Effector memory CD8-positive, alpha-beta T cell (primary cell): ENCODE measurements at places on chromosomes 1 and 21.

DNA sequence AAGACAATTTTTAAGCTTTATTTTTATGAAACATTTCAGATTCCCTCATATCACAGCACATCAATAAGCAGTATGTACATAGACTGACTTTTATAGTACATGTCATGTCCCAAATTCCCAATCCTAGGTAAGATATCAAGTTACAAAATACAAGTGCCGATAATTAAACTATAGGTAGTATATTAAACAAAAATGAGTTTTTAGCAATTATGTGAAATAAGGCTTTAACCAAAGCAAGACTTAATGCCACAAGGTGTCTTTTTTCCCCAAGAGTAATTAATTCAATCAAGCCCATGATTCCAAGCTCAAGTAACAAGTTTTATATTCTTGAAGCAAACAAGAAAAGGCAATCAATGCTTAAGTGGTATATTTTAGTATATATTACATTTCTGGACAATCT, 4.9 kb downstream of the EXOC8 start:
- DNase-seq: no peak

DNA sequence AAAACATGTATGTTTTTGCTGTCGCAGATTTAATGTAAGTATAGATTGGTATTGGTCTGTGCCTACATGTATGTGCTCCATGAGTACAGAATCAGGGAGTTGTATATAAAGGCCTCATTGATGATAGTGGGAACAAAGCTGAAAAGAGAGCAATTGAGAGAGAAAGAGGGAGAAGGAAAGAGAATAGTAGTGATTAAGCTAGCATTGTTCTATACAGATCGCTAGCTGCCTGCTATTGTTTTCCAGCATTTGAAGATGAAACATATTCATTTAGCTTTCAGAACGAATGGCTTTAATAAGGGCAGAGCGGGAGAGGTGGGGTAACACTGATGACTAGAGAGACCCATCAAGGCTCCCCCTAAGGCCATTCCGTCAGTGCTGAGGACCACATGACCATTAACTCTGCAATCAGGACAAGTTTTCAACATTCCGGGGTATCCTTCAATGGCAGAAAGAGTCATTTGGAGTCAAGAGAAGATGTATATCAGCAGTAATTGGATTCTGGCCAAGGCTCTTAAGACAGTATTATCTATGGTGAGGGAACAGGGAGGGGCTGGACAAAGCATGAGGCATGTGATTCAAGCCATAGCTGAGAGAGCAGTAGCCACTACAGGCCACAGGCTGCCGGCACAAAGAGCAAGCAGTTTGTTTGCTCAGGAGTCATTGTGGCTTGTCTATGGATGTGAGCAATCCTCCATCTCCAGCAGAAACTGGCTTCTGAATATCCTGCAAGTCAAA, 176.5 kb downstream of the PBX1 start:
- no peak for DNase-seq

DNA sequence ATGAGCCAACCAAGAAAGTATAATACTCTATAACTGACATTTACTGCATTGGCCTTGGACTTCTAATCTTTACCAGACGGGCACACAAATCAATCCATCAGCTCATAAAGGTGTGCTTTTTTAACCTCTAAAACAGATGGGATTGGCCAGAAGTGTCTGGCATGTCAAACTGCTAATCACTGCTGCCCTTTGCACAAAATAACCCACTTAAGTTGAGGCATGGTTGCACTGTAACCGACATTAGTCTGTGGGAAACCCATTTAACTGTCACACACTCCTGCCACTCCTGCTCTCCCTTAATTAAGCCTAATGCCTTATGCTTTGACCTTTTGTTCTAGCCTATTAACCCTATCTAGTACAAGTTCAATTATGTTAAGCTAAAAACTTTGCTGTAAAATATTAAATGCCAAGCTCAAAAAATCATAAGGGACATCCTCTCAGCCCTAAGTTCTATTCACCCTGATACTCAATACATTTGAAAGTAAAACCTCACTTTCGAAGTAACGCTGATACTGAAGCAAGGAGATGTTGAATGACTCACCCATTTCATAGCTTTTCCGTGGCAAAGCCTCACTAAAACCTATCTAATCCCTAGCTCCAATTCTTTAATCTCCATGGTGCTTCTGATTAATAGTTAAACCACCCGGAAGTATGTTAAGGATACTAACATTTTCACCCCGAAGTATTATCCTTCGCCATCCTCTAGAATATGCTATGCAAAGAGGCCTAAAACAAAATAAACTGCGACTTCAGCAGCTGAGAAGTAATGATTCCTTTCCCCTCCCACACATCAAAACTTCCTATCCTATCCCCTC, 12.9 kb downstream of the NRIP1 start:
- DNase-seq: no peak

GRCh38 chr1:2459757-2460156, 16.3 kb upstream of the PLCH2 start:
- no peak for DNase-seq

- no peak for DNase-seq
Measured at GRCh38 chr1:91912266-91912665, 26.3 kb upstream of the TGFBR3 start.

DNA sequence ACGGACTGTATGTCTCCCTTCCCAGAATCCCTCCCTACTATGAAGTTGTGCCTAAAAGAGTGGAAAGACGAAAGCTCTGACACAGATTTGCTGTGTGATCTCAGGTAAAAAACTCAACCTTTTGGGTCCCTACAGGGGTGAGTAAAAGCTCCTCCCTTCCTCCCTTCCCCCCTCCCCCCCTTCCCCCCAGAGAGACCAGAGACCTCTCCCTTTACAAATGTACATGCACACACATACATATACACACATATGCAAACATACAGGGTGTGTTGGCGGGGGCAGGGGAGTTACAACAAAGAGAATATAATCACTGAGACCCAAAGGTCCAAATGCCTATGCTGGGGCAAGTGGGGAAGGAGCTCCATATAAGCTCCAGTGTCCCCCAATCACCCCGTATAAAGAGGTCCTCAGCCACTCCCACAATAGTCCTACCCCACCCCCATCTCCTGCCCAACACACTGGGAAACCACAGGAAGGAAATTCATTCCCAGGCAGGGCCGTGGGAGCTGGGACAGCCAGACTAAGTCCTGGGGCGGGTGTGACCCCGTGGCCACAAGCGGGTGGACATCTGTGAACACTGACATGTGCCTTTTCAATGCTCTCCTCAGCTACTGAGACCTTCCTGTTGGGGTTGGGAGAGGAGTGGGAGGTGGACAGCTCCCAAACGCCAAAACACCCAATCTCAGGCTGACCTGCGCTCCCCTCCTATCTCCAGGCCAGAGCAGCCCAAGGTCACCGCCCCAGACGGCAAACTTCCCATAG, 2.0 kb downstream of the MEF2D start:
- DNase-seq: no peak

DNA sequence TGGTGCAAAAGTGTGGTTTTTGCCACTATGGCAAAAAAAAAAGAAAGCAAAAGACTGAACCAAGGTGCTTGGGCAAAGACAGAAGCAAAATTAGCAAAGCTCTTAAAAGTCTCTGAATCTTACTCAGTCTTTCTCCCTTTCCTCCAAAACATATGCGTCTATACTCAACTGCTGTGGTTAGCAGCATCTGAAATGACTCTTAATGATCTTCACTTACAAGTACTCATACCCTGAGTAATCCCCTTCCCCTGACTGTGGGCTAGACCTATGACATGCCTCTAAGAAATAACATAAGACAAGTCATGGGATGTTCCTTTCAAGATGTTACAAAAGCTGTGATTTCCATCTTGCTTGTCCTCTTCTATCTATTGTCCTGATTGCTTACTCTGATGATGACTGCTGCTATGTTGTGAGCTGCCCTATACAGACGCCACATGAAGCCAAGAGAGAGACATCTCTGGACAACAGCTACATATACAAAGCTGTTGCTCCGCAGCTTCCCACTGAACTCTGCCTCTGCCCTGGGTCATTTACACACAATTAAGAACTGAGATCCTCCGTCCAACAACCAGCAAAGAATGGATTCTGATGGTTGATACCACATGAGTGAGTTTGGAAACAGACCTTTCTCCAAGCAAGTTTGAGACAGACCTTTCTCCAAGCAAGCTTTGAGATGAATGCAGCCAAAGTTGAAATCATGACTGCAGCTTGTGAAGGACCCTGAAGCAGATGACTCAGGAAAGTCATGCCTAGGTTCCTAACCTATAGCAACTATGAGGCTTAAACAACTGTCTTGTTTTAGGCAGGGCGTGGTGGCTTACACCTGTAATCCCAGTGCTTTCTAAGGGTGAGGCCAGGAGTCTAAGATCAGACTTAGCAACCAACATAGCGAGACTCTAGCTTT, 55.2 kb downstream of the PUM1 start:
- no peak for DNase-seq

DNA sequence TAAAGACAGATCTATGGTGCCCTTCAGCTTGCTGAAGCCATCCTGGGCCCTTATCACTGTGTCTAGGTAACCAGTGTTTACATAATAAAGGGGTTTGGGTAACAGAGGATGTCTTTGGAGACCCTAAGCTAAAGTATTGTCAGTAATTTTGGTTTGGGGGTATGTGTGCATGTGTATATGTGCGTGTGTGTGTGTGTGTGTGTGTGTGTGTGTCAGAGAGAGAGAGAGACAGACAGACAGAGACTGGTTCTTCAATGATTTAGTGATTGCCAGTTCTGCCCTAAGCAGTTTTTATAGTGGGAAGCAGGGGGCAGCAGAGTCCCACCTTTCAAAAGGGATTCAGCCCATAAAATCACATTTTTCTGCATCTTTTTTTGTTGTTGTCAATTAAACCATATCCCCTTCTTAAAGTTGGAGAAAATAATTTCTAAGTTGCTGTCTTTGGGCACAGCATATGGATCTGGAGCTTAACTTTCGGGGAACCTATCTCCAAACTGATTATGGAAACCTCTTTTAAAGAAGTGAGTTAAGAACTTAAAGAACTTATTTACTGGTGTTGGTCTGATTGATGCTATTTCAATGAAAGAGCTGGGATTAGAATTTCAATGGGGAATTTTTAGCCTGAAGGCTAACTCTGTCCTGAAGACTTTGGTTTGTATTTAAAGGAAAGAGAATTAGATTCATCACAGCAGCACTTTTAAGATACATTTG, 51.1 kb downstream of the ZNF326 start:
- no peak for DNase-seq

DNA sequence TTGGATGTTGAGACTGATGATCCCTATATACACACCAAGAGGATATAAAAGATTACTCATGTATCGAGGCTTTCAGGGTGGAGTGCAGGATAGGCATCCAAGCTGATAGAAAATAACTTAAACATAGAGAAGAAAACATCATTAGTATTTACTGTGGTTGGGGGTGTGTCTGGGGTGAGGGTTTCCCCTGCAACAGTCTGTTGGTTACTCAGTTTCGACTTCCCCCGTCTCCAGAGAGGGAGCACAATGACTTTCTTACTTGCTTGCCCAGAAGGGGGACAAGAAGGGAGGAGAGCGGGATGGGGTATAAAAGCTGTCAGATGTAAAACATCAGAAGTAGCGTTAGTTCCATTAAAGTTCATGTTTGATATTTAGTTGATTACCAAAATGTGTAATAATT, 717.4 kb upstream of the ZP4 start:
- no peak for DNase-seq

GRCh38 chr1:205703072-205703471, 22.8 kb upstream of the SLC45A3 start:
- no peak for DNase-seq

- DNase-seq: no peak
Measured at GRCh38 chr21:46185716-46186115, 1.5 kb upstream of the SPATC1L start.

- DNase-seq: no peak
Measured at GRCh38 chr1:151147665-151148064, 1.2 kb upstream of the SEMA6C start.

GRCh38 chr1:10101929-10102328, 69.2 kb downstream of the UBE4B start:
- DNase-seq: no peak
